ENCODE measurements at places on chromosomes 5 and 9.
A peak's percentile ranks its signal among the peaks of the same experiment; 100 is the strongest.

DNA sequence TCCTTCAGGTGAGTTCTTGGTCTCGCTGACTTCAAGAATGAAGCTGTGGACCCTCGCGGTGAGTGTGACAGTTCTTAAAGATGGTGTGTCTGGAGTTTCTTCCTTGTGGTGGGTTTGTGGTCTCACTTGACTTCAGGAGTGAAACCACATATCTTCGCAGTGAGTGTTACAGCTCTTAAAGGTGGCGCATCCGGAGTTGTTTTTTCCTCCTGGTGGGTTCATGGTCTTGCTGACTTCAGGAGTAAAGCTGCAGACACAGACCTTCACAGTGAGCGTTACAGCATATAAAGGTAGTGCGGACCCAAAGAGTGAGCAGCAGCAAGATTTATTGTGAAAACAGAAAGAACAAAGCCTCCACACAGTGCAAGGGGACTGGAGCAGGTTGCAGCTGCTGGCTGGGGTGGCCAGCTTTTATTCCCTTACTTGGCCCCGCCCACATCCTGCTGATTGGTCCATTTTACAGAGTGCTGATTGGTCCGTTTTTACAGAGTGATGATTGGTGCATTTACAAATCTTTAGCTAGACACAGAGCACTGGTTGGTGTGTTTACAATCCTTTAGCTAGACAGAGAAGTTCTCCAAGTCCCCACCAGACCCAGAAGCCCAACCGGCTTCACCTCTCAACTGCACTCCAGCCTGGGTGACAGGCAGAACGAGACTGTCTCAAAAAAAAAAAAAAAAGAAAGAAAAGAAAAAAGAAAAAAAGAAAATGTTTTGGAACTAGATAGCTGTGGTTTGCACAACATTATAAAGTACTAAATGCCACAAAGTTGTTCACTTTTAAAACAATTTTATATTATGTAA is 9.1 kb upstream of the ERMP1 start:
- no peak for DNase-seq

GRCh38 chr5:107330903-107331302 is 339.8 kb downstream of the EFNA5 start:
- no peak for DNase-seq

- DNase-seq = peak; percentile 72
Observed at GRCh38 chr5:132190161-132190817, 37.4 kb downstream of the P4HA2 start.

- no peak for DNase-seq
Observed at GRCh38 chr5:132229236-132229635, 1.6 kb upstream of the P4HA2 start.

DNA sequence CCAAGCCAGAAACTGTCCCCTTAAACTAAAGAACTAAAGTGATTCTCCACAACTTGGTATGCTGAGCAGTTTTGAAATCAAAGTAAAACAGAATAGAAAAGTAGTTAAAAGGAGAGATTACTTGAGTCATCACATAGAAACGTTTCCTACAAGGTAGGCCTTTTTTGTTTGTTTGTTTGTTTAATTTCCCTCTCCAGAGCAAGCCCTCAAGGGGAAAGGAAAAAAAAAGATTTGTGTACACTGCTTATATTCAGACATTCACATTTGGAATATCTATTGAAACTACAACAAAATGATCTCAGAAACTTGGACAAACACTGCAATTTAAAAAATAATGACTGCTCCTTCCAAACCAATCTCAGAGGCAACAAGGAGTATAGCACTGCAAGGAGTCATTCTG is 304.7 kb upstream of the NREP start:
- DNase-seq = no peak

- DNase-seq = peak; percentile 41
Observed at GRCh38 chr5:123671042-123671441, 159.1 kb downstream of the CSNK1G3 start.

DNA sequence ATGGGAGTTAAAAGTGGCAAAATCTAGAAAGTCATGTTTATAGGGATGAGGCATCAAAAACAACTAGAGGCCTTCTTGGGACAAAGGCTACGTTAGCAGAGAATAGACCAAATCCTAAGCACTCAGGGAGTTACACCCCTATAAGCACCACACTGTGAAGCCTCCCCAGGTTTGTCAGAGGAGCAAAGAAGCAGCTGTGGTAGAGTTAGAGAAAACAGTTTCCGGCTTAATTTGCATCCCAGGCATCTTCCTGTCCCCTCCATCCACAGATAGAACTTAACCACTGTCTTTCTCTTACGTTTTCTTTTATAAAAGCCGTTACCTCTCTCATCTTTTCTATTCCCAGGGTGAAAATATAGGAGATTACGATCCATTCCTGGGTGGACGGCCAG is 188.6 kb upstream of the KLF9 start:
- DNase-seq = no peak

DNA sequence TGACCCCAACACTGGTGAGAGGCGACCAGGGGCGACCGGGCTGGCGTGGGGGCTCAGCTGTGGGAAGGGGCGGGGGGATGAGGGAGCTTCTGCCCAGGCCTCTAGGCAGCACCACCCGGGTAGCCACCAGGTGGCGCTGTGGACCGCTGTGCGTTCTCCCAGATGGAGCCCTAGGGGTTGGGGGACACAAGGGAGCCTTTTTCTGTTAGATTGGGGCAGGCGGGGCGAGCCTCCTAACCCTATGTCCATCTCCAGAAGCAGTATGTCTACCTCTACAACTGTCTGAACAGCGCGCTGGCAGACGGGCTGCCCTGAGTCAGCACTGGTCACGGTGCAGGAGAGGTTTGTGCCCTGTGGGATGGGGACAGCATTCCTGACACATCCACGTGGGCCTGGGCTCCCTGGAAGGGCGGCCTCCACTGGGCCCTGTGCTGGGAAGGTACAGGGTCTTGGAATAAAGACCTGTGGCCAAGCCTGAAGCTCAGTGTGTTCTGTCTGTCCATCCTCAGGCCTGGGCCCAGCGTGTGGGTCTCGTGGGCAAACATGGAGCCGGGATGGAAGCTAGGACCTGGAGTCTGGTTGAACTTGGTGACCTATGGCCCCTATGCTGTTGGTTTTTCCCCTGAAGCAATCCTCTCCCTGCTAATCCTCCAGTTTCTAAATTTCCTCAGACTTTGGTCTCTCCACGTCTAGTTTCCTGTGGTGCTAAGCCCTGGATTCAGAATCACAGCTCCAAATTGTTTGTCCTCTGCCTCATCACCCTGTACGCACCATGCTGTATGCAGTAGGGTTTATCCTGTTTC is 23.1 kb upstream of the SPTLC1 start:
- DNase-seq = peak; percentile 53

GRCh38 chr5:67257077-67257476 is 60.5 kb upstream of the CD180 start:
- no peak for DNase-seq

- DNase-seq = peak; percentile 82
Observed at GRCh38 chr5:33832404-33833236, 59.2 kb downstream of the ADAMTS12 start.

DNA sequence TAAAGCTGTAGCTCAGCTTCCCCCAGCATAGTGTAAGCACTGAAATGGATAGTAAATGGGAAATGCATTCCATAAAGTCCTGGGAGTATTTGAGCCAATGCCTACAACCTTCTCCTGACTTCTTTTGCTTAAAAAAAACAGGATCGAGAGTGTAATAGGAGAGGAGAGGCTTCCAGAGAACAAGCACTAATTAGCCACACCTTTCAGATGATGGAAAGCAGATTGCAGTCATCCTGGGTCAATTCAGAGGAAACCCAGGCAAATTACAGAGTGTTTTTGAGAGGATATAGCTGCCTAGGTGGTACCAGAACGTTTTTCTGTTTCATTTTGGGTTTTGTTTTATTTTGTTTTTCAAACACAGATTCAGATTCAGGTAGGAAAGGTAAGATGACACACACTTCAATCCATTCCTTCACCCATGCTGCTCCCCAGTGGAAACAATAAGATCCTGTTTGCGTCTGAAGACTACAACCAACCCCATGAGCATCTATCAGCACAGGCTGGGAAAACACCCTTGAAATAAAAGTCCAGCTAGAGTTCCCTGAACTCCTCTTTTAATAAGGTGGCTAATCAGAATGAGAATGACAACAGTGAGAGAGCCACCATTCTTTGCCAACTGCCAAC is 95.6 kb downstream of the RFK start:
- DNase-seq = peak; percentile 45

- peak; percentile 54 for DNase-seq
Observed at GRCh38 chr5:89728750-89729149, 680.8 kb downstream of the CETN3 start.

DNA sequence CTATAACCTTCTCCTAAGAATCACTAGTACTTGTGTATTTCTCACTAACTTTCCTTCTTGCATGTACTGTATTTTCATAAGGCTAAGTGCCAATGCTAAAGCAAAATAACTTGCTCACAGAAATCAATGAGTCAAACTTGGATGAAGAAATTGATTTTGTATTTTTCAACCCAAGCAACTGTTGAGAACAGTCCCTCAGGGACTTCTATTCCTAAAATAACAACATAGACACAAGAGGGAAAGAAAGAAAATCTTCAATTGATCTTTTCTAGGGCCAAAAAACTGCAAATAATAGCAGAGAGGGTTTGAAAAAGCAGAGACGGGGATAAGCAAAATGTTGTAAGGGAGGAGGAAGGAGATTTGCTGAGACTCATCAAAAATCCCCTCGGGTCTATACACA is 69.8 kb downstream of the HABP4 start:
- no peak for DNase-seq

DNA sequence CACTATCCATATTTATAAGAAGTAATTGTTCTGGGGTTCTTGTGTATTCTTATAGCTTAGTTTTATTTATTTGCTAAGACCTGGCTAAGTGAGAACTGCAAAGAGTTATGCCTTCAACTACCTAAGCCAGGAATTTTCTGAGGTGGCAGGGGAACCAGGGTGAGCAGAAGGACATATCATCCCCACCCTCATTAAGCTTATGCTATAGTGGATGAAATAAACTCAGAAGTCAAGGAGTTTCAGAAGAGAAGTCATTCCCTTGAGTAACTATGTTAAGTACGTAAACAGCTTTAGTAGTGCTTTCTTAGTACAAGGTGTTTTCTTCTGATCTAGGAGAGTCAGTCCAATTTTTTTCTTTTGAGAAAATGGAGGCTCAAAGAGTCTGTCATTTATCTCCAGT is 41.7 kb downstream of the STK32A start:
- DNase-seq = no peak

DNA sequence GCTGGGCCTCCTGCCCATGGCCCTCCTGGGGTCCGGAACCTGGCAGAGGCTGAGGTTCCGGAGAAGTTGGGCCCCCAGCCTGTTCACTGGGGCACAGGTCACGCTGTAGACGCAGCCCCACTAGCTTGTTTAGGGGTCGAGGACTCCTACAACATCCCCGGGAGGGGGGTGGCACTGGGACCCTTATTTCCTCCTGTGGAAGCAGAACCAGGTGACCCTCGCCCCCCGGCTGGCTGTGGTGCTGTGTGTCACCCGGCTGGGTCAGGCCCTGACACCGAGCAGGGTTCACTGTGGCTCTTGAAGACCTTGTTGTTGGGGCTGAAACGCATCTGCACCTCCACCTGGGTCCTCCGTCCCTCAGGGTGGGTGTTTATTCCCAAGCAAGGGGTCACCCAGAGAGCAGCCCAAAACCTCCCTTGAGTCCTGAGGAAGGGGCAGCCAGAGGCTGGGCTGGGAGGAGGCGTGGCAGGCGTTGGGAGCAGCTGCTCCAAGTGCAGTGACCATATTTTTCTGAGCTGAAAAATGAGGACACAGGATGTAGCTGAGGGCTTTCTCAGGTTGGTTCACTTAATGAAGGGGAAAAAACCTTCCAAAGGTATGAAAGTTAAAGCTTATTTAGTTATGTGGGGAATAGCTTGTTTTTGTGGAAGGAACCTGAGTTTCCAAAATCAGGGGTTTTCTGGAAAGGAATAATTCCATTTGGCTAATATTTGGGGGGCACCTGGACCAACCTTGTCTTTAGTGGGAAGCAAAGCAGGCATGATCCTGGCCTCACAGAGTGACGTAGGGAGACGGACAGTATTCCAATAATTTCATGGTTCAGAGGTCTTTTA is 164.7 kb upstream of the IER5L start:
- no peak for DNase-seq

- DNase-seq = no peak
Observed at GRCh38 chr9:2389404-2389803, 232.2 kb upstream of the VLDLR start.

DNA sequence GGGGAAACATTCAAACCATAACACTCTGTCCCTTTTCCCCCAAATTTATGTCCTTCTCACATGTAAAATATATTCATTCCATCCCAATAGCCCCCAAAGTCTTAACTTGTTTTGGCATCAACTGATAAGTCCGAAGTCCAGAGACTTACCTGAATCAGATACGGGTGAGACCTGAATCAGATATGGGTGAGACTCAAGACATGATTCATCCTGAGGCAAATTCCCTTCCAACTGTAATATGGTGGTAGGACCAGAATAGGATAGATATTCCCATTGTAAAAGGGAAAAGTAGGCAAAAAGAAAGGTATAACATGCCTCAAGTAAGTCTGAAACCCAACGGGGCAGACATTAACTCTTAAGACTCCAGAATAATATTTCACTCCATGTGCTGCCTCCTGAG is 115.6 kb upstream of the CKMT2 start:
- no peak for DNase-seq

- peak; percentile 61 for DNase-seq
Observed at GRCh38 chr9:69379270-69379982, 54.4 kb downstream of the ENTREP1 start.

DNA sequence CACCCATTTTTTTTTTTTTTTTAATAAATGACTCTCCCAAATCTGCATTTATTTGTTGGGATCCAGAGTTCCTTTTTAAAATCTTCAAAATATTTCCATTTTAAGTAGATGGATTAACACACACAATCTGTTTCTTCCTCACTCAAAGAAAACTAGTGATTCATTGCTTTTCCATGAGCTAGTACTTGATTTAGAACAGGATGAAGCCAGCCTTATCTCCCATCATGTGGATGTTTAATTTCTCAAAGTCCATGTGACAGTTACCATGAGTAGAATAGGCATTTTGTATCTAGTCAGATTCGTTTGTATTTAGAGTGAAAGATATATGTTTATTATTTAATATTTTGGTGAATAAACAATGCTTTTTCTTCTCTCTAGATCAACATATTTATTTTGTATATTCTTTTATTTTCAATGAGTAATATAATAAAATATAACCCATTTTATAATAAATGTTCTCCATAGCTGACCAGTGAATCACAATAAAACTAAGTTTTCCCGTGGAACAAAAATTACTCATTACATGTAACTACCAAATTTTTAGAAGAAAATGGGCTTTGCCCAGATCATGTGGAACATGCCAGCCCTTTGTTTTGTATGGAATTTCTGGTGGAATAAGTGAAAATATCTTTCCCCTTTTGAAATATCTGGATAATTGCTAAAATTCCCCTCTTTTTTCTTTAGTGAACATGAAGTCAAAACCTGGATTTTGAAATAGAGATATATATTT is 54.9 kb upstream of the RPS23 start:
- DNase-seq = no peak

- no peak for DNase-seq
Observed at GRCh38 chr9:85402551-85402950, 339.2 kb downstream of the AGTPBP1 start.

GRCh38 chr5:82106207-82106606 is 134.4 kb downstream of the ATG10 start:
- no peak for DNase-seq

- DNase-seq = no peak
Observed at GRCh38 chr5:5770825-5771224, 348.3 kb downstream of the ICE1 start.
